SJSA1 (cell line): ENCODE measurements at places on chromosomes 11 and 22. TPM values are rescaled to one million over a fixed set of nuclear protein-coding genes. Genes with fewer than 3 reads are reported as not detected.

- no peak for DNase-seq
These were observed 38.3 kb downstream of the TBX1 start for GRCh38 chr22:19798891-19799293.

The ART1 gene
- not detected in 2 replicates for total RNA-seq

GRCh38 chr11:129287920-129288319 is 87.7 kb upstream of the BARX2 start:
- DNase-seq, result no peak

DNA sequence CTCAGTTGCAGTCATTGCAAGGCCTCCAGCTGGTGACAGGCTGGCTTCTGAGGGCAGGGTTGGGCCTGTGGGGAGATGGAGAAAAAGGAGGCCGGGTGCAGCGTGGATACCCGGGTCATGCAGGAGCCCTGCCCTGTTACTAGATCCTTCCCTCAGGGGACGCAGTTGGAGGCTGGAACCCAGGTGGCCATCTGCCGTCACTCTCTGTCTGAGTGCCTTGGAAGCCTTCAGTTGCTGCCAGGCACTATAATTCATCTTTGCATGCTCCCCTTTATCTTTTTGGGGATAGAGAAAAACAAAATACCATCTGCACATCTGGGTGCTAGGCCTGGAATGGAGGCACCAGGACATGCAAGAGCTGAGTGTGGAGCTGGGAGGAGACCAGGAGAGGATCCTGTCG is 82.7 kb downstream of the TP53I11 start:
- no peak for DNase-seq

The CENPM gene
- total RNA-seq, result 26.2 and 51.9 TPM in 2 replicates

DNA sequence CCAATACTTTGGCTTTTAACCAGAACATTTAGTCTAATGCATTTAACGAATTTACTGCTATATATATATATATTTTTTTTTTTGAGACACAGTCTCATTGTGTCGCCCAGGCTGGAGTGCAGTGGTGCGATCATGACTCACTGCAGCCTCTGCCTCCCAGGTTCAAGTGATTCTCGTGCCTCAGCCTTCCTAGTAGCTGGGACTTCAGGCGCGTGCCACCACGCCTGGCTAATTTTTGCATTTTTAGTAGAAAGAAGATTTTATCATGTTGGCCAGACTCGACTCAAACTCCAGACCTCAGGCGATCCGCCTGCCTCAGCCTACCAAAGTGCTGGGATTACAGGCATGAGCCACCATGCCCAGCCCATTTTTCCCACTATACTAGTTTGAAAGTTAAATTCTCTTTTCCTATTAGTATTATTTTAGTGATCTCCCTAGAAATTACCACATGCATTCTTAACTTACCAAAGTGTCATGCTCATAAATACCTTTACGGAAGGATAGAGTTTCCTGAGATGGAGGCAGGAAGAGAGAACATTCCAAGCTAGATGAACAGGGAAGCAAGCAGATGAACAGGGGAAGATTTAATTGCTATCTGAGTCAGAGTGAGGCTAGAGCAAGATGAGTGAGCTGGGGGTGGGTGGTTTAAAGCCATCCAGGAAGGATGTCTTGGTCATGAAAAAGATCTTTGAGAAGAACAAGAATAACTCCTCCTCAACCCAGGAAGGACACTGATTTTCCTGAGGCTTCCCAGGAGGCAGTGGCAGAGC is 4.4 kb upstream of the PGAP2 start:
- peak; percentile 27 for DNase-seq

The SSRP1 gene
- total RNA-seq, result 133 and 186 TPM in 2 replicates

GRCh38 chr11:102410382-102410784 is 42.2 kb downstream of the TMEM123 start:
- DNase-seq, result peak; percentile 18

The CCDC73 gene
- not detected in 2 replicates for total RNA-seq

The OR51D1 gene
- not detected in 2 replicates for total RNA-seq

The PANX3 gene
- not detected in 2 replicates for total RNA-seq

- no peak for DNase-seq
These were observed 53.5 kb upstream of the EIF3M start for GRCh38 chr11:32529994-32530588.

DNA sequence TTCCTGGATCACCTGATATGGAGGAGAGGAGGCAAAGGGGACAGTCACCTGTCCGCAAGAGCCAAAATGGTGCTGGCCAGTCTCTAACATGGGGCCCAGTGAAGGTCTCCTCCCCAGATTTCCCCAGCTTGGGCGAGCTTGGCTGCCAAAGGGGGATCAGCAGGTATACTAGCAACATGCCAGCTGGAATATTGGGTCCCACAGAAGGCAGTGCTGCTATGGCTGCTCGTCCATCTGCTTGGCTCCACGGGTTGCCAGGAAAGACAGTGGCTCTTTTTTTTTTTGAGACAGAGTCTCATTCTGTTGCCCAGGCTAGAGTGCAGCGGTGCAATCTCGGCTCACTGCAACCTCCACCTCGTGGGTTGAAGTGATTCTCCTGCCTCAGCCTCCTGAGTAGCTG is 12.7 kb upstream of the KAT5 start:
- DNase-seq, result no peak

GRCh38 chr11:131027491-131027890 is 111.2 kb upstream of the SNX19 start:
- DNase-seq, result no peak

DNA sequence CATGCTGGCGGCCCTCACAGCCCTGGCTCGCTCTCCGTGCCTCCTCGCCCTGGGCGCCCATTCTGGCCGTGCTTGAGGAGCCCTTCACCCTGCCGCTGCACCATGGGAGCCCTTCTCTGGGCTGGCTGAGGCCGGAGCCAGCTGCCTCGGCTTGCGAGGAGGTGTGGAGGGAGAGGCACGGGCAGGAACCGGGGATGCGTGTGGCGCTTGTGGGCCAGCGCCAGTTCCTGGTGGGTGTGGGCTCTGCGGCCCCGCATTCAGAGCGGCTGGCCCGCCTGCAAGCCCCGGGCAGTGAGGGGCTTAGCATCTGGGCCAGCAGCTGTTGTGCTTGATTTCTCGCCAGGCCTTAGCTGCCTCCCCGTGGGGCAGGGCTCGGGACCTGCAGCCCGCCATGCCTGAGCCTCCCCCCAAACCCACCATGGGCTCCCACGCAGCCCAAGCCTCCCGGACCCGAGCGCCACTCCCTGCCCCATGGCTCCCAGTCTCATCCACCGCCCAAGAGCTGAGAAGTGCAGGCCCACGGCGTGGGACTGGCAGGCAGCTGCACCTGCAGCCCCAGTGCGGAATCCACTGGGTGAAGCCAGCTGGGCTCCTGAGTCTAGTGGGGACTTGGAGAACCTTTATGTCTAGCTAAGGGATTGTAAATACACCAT is 163.4 kb upstream of the LRRC4C start:
- DNase-seq, result no peak

The ZNF215 gene
- total RNA-seq, result not detected in 2 replicates
